Dorsolateral prefrontal cortex (tissue), 122 donors: ENCODE measurements at places on chromosomes 4 and X.
A peak's percentile ranks its signal among the peaks of the same experiment; 100 is the strongest.

- DNase-seq, result no peak
Observed at GRCh38 chr4:74156521-74156920, 1.4 kb upstream of the MTHFD2L start.

DNA sequence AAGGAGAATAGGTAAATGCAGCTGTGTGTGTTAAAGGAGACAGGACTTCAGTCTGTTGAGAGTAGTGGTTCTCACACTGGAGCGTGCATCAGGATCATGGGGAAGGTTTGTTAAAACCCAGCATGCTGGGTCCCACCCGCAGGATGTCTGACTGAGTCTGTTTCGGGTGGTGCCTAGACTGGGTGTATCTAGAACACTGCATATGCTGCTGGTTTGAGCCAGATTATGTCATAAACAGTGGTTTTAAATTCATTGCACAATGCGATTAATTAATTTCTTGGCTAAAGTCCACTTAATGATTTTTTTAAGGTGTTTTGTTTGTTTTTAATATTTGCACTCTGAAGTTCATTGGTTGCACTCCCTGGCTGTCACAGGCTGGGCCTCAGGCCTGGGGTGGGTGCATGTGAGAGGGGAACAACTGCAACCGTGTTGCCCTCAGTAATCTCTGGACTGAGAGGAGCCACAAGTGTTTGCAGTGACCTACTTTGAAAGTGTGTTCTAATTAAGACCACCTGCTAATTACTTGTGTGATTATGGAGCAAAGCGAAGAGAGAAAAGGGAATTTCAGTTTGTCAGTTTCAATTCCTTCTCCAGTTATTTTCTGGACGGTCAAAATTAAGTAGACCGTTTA, 8.3 kb downstream of the HCCS start:
- no peak for DNase-seq

DNA sequence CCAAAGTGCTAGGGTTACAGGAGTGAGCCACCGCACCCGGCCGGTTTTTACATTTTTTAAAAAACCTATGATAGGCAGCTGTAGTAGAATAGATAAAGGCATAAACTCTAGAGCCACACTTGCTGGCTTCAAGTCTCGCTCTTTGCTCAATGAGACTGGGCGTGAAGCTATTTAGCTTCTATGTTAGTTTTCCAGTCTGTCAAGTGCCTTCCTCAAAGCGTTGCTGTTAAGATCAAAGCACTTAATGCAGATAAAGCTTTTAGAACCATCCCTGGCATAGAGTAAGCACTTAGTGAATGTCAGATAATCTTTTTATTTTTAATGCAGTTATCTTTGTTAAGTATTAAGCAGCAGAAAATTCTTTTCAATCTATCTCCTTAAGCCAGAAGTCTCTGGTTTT, 42.0 kb upstream of the BMPR1B start:
- DNase-seq, result no peak

DNA sequence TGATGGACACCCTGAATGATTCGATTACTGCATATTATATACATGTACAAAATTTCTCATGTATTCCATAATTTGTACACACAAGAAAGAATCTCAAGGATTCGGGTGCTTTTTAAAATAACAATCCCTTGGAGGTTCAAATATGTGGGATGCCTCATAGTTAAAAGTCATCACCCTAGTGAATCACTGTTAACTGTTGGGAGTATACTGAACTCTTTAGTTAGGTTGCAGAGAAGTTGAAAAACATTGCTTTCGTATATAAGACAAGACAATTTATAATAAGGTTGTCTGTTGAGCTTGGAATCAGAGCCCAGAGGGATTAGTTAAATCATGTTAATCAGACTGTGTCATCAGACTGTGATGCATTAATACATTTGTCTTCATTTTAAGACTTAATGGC, 15.6 kb downstream of the DCK start:
- no peak for DNase-seq

DNA sequence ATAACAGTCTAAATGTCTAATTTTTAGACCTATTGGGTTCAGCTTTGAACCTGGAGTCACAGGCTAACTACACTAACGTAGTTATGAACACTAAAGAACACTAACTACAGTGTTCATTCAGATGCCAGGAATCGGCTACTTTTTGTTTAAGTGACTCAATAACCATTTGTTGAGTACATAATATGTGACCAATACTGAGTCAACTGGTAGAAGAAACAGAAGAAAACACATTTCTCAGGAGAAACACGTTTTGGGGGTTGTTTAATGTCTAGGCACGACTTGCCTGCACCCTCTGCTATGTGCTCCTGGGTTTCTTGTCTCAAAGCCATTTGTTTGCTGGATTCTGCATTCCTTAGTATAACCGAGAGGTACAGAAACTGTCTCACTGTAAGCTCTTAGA, 18.6 kb upstream of the CLNK start:
- no peak for DNase-seq

- no peak for DNase-seq
Observed at GRCh38 chrX:135114392-135114791, 5.9 kb downstream of the ETDB start.

DNA sequence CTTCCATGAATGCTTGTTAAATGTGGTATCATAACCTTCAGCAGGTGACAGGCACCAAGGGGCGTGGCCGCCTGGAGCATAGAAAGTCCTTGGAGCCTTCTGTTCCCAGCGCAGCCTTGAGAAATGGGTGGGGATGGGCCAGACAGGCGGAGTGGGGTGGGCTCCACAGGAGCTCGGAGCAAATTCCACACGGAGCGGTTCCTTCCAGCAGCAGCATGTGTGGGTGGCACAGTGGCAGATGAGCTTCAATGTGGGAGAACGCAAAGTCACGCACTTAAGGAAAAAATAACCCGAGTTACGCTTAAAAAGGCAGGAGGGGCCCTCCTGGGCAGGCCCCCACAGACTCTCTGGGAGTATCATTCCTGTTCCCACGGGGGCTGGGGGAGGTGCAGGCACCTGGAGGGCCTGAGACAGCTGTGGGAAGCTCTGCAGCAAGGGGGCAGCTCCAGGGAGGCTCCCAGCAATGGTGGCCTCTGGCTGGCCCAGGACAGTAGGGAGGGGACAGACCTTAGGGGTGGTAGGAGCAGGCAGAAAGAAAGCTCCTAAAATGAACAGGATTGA, 15.3 kb downstream of the TMEM271 start:
- DNase-seq, result no peak

DNA sequence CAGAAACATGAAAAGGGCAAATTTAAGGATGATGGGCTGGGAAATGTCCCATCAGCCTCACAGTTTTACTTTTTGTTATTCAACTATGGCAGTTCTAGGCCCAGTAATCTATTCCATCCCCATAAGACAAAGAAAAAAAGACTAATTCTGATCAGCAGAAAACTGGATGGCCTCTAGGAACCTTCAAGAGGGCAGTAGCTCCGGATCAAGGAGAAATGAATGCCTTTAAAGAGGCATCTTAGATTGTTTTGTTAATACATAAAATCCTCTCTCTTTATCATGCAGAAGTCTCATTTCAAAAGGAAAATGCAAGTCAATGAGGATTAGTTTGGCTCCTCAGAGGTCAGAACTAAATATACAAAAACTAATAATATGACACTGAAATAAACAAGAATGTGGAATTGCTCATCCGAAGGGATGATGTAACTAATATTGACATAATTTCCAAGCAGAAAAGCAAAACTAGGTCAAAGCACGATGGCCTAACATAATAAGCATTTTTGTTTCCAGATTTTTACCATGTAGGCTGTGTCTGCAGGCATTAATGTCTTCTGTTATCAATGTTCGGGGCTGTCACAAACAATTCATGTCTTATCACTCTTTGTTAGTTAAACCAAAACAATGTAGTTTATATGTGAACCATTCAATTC, 8.8 kb downstream of the MID1 start:
- no peak for DNase-seq

DNA sequence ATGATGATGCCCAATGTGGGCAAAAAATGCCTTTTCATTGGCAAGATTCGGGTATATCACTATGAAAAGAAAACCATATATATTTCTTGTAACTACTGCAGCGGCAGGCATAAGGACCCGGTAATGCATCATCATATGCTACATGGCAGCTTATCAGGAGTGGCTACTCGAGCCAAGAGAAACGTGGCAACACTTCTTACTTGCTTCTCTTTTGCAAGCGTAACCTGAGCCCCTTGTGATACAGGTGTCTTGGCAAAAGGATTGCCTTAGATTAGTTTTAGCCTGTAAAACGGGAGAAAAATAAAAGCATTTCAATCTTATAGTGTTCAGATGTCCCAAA, 280.3 kb downstream of the SPRY1 start:
- DNase-seq, result no peak

GRCh38 chrX:56764153-56764974, 35.3 kb downstream of the NBDY start:
- peak; percentile 78 for DNase-seq

DNA sequence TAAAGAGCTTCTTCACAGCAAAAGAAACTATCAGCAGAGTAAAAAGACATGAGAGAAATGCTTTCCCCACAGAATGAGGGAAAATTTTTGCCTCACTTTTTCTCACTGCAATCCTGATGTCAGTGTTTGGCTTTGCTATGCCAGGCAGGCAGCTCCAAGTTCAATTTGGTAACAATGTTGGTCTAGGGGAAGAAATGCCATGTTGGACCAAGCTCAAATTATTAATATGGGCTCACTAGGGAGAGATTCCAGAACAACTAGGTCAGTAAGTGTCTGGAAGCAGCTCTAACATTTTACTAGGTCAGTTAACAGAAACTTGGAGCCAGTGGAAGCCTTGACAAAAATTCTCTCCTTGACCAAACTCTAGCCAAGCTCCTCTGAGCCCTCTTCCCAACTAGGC, 95.4 kb downstream of the NAF1 start:
- no peak for DNase-seq

- no peak for DNase-seq
Observed at GRCh38 chr4:10273030-10273429, 156.4 kb upstream of the WDR1 start.

DNA sequence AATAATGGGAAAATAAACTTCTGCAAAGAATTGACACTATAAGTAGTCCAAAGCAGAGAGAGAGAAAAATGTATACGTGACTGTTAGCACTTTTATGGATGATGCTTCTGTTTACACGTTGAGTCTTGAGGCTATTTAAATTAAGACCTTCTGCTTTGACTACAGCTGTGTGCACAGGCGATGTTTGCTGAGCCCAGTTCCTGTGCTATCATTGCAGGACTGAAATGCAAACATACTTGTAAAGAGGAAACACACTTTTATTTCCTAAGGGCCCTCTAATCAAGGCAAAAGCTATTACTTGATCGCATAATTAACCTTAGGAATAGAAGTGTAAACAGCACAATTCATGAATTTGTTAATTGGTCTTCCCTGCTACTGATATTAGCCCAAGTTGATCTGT, 226.9 kb downstream of the FBXW7 start:
- DNase-seq, result no peak

- no peak for DNase-seq
Observed at GRCh38 chrX:116185163-116185562, 14.6 kb downstream of the AGTR2 start.

- no peak for DNase-seq
Observed at GRCh38 chr4:18439311-18439710, 417.8 kb upstream of the LCORL start.

GRCh38 chrX:129701624-129702069, 37.1 kb upstream of the XPNPEP2 start:
- no peak for DNase-seq

GRCh38 chr4:25095837-25096236, 64.4 kb downstream of the SEPSECS start:
- DNase-seq, result no peak

DNA sequence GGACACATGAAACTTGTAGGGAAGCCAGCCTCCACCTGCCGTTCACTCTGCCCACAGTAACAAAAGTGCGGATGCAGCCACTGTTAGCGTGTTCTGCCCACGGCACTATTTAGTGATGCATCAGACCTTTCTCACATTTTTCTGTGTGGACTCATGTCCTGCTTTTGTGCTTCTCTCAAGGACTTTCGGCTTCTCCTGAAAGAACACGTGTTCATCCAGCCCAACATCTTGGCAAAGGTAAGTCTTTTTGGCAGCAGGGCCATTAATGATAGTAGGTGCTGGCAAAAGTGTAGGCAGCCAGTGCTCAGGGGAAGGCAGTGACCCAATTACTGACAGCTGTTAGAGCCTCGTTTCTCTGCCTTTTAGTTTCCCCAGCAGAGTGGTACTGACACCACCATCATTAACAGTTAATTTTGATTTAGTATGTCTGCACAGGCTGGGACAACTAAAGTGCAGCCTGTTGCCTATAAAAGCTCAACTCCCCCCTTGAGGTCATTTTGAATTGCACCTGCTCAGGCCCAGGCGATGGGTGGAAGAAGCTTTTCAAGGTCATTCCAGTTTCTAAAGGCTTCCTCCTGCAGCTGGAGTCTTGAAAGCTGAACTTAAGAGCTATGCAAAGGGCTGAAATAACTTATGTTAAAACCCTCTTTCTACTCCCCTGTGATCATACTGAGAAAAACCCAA, 54.5 kb upstream of the HPSE start:
- no peak for DNase-seq

DNA sequence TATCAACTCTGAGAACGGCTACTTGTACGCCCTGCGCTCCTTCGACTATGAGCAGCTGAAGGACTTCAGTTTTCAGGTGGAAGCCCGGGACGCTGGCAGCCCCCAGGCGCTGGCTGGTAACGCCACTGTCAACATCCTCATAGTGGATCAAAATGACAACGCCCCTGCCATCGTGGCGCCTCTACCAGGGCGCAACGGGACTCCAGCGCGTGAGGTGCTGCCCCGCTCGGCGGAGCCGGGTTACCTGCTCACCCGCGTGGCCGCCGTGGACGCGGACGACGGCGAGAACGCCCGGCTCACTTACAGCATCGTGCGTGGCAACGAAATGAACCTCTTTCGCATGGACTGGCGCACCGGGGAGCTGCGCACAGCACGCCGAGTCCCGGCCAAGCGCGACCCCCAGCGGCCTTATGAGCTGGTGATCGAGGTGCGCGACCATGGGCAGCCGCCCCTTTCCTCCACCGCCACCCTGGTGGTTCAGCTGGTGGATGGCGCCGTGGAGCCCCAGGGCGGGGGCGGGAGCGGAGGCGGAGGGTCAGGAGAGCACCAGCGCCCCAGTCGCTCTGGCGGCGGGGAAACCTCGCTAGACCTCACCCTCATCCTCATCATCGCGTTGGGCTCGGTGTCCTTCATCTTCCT, 2.7 kb downstream of the PCDH10 start:
- DNase-seq, result peak; percentile 83

- DNase-seq, result no peak
Observed at GRCh38 chrX:15745179-15745578, 7.1 kb downstream of the CA5B start.

DNA sequence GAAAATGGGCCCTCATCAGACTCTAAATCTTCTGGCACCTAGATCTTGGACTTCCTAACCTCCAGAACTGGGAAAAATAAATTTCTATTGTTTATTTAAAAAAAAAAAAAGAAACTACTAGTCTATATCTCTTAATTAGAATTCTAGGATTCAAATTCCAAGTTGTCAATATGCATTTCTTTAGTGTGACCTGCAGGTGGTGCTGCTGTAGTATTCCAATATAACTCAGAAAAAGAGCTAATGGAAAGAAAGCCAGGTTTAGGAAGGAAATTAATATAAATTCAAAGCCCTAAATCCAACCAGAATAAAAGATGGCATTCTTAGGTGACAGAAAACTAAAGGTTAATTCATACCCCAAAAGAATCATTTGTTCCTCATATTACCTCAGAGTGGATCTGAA, 80.0 kb upstream of the NALF2 start:
- no peak for DNase-seq
